ENCODE measurements at places on chromosomes 3 and 15. TPM values are rescaled to one million over a fixed set of nuclear protein-coding genes. Genes with fewer than 3 reads are reported as not detected.

DNA sequence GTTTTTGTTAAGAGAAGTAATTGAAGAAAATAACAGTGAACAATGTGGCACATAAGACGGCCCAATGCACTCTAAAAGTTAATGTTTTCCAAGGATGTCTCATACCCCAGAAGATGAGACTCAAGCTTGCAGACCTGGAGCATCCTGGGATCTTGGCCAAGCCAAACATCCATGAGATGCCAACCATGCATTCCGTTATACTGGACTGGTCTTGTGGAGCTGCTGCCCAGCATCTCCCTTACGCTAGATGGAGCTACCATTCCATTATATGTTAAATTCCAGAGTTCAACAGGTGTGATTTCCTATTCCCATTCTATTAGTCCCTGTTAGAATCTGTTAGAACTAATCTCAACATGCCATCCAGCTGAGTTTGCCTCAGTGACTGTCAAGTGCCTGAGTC lies 181.8 kb downstream of the PDCD6IP start:
- DNase-seq = no peak

DNA sequence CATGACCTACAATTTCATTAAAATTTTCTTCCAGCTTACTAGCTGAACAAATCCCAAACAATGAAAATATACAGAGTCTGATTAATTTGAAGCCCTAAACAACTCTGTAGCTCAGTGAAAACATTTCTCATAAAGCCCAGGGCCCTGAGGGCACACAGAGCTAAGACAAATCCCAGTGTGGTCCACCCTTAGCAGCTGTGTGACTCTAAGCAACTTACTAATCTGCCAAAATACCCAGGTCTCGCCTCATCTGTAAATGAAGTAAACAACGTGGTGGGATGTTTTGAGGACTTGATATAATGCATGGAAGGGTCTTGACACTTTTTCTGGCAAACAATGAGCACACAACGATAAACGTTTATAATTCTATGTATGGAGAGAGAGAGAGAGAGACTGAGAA lies 158.4 kb downstream of the FHIT start:
- DNase-seq = no peak

DNA sequence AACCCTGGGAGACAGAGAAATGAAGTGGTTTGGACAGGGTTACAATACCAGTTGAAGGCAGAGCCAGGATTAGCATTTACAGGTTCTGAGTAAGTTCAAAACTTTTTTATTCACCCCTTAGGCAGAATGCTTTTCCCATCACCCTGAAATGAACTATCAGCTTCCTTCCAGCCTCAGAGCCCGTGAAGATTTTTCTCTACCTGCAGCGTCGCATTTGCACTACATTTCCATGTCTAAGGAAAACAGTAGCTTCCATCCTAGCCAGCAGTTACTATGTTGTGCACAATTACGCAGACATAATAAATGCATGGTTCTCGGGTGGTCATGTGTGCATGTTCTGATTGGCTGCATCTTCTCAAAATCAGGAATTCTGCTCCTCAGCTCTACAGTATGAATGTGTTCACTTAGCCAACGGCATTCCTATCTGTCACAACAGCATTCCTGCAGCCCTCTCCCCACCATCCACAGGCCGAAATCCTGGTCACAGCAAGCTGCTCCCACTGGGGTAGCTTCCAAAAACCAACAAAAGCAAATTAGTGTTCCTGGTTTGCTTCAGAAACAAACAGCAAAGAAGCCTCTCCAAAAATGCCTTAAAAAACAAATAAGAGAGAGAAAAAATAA lies 510.8 kb upstream of the SEMA6D start:
- DNase-seq = no peak

DNA sequence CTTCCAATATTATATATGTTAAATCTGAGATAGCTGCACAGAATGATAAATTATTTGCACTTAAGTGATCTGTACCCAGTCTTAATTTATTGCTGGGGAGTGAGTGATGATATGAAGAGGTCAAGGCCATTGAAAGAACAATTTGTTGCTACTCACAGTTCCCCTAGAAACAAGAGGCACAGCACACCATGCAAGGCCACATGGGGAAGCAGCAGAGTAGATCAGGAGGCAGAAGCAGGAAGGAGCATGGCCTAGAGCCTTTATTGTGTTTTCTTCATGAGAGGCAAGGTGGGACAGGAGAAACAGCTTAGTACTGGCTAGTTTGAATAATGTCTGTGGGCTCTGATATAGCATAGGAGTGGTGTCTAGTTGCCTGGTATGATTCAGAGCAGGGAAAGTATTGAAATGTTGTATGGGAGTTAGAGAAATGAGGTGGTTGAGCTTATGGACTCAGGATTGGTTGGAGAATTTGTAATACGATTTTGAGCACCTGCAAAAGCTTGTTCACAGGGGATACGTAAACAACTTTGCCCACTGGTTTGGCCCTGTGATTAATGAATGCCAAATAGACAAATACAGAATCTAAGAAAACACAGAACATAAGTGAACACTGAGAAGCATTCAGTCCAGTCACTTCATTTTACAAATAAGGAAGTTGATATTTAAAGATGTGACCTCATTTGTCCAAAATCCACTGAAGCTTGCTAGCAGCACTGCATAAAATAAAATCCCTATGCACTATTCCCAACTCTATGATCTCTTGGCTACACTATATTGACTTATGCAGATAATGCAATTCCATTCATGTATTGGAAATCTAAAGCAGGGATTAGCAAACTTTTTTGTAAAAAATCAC lies 71.7 kb downstream of the TMCO5A start:
- DNase-seq = no peak

- no peak for DNase-seq
These were observed 146.2 kb downstream of the NFKBIZ start for GRCh38 chr3:101995371-101996046.

DNA sequence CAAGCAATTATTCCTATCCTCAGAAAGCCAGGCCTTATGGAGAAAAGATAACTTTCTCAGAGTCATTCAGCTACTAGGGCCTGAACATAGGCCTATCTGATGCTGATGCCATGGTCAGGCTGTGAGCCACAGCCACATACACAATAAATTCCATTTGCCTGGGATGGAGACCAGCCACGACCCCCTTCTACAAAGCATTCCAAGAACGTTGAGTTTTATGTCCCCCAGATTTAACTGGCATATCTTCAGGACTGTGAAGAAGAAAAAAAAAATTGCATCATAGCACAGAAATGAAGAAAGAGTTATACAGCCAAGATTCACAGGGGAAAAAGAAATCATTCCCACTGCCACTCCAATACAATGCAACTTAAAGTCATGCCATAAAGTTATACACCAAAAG lies 100.0 kb downstream of the THBS1 start:
- no peak for DNase-seq

GRCh38 chr3:43871627-43872245 lies 181.0 kb downstream of the ABHD5 start:
- DNase-seq = no peak

DNA sequence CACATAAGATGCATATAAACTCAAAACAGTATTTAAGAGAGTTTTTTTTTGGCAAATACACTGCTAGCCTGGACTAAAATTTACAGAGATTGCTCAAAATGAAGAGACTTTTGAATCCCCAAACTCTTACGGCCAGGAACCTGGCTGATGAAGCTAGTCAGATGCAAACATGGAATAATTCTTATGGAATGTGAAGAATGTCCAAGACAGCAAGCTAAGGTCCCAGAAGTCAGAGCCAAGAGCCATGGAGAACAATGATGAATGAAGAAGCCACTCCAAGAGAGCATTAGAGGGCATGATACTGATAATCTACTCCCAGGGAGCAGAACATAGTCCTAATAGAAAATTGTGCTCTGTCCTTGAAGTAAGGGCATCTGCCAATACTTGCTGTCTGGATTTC lies 705.5 kb downstream of the DIPK2A start:
- no peak for DNase-seq

GRCh38 chr3:132916096-132916495 lies 122.1 kb upstream of the TMEM108 start:
- DNase-seq = no peak

DNA sequence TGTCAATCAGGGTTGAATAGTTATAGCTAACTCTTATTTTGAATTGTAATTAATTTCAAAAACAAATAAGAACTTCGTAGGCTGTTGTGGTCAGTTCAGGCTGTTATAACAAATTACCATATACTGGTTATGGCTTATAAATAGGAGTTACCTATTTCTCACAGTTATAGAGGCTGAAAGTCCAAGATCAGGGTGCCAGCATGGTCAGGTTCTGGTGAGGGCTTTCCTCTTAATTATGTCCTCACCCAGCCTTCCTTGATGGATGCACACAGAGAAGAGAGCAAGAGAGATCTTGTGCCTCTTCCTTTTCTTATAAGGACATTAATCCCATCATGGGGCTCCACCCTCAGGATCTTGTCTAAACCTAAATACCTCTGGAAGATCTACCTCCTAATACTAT lies 265.9 kb upstream of the SUCLG2 start:
- no peak for DNase-seq

DNA sequence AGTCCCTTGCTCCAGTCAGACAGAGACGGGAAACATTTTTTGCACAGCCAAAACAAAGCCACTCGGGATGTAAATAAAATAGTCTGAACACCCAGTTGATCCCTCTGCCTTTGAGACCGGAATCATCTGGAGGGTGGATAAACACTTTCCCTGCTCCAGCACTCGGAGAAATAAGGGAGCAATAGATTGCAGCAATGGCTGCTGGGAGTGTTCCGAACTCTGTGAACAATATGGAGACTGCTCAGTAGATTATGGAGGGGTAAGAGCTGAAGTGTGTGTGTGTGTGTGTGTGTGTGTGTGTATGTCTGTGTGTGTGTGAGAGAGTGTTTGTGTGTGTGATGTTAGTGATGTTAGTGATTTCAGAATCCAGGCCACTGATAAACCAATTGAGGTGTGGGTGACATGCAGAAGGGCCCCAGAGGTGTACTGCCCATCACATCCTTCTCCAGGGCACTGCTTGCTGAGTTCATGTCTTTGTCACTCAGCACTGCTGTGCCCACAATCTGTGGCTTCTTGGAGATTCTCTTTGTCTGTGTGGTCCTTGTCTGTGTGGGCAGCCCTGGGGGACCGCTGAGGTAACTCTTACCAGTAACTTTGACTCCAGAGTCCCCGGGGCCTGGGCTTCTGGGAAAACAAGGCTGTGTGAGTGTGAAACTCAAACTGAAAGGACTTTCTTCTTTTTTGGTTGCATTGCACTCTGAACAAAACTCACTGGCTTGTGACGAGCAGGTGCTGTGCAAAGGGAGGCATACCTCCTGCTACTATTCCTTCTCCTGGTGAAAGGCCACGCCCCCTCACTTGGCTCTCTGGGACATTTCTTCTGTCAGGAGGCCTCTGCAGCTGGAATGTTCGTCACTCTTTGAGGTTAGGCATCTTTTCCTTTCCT lies 23.0 kb downstream of the CRYGS start:
- DNase-seq = no peak

Gene PPP4R2
- 46.1 TPM for total RNA-seq

Gene BLOC1S6
- total RNA-seq = 33.0 TPM

Gene PHLDB2
- total RNA-seq = 85.7 TPM

Gene SLC28A2
- not detected for total RNA-seq

Gene GMNC
- not detected for total RNA-seq

Gene GOLGA8J
- not detected for total RNA-seq

Gene EOMES
- total RNA-seq = not detected

Gene PLA2G4F
- 0.55 TPM for total RNA-seq
